Mammary epithelial cell (primary cell): ENCODE measurements at places on chromosomes 6 and 20. TPM values are rescaled to one million over a fixed set of nuclear protein-coding genes. Genes with fewer than 3 reads are reported as not detected.
A peak's percentile ranks its signal among the peaks of the same experiment; 100 is the strongest.

GRCh38 chr20:52425253-52425652 is 233.7 kb upstream of the ZFP64 start:
- DNase-seq: no peak

VGLL2 gene
- total RNA-seq: not detected

GRCh38 chr6:90978046-90978445 is 391.2 kb upstream of the MAP3K7 start:
- no peak for DNase-seq

DNA sequence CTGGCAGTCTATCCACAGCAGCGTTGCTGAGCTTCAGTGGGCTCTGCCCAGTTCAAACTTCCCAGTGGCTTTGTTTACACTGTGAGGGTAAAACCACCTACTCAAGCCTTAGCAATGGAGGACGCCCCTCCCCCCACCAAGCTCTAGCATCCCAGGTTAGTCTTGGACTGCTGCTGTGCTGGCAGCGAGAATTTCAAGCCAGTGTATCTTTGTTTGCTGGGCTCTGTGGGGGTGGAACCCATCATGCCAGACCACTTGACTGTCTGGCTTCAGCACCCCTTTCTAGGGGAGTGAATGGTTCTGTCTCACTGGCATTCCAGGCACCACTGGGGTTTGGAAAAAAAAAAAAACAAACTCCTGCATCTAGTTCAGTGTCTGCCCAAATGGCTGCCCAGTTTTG is 249.7 kb upstream of the SYNCRIP start:
- no peak for DNase-seq

KCNQ5 gene
- total RNA-seq: 11.8 and 13.7 TPM in 2 replicates

RNF217 gene
- total RNA-seq: 50.9 and 53.9 TPM in 2 replicates

DNA sequence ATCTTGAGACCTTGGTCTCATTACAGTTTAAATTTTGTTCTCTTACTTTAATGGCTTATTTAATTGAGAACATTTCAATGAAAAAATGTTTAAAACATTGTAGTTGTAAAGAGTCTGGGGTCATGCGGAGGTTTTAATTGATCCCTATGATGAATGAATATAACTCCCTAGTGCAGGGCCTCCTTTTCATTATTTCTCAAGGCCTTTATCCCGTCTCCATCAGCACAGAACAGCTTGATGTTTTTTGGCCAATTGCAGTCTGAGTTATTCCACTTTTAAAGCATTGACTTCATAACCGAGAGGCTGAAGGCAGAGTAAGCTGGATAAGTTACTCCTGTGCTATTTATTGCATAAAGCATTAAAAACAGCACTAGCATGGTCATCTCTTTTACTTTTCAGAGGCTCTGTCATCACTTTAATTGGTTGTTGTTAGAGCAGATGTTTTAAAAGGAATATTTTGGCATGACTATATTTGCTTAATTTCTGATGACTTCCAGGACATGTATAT is 83.4 kb downstream of the DTD1 start:
- no peak for DNase-seq

DNA sequence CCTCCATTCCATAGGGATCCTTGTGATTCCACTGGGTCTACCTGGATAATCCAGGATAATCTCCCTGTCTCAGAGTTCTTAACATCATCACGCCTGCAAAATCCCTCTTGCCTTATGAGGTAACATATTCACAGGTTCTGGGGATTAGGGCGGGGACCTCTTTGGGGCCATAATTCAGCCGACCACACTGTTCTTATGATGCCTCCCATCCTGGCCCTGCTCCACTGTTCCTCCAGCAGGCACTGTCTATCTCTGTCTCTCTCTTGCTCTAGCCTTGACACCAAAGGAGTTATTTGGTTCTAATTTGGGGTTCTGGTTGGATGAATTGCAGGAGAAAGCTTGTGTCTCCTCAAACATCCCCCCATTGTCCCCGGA is 168.1 kb downstream of the NFATC2 start:
- no peak for DNase-seq

GRCh38 chr6:21511891-21512550 is 81.5 kb upstream of the SOX4 start:
- DNase-seq: no peak

DNA sequence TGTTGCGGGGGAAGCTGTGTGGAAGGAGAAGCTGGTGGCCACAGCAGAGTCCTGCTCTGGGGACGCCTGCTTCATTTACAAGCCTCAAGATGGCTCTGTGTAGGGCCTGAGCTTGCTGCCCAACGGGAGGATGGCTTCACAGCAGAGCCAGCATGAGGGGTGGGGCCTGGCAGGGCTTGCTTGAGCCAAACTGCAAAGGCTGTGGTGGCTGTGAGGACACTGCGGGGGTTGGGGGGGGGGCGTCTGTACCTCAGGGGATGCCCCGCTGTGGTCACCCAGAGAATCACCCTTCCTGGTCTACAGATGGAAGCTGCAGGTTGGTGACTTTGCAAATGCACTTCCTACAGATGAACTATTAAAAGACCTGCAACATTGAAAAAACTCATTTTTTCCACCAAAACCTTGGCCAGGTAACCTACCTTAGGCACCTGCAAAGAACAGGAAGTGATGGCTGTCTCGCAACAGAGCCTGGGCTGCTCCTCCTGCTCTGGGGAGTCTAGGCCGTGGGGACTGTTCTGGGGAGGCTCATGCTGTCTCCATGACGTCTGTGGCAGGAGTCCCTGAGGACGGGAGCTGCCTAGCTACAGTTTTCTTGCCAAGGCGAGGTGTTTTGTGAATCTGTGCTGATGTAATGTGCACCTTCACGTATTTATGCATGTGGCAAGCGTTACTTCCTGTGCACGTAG is 7.3 kb downstream of the NPBWR2 start:
- no peak for DNase-seq

FAM83D gene
- 3.7 TPM for total RNA-seq

ZNF343 gene
- 12.9 and 19.8 TPM in 2 replicates for total RNA-seq

- no peak for DNase-seq
Observed at GRCh38 chr6:138258991-138259390, 40.7 kb upstream of the PBOV1 start.

SNAI1 gene
- not detected for total RNA-seq

DNA sequence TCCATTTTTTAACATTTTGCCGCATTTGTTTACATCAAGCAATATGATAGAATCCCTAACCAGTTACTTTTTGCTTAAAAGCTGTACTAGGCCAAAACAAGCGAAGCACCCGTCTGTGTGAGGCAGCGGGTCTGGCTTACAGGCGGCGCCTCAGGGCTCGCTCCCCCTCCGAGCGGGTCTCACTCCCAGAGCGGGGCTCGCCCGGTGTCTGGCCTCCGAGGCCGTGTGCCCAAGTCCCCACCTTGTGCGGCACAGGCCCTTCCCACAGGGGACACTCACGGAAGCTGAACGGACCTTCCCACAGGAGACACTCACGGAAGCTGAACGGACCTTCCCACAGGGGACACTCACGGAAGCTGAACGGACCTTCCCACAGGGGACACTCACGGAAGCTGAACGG is 23.4 kb downstream of the ZBTB46 start:
- DNase-seq: no peak

COL9A1 gene
- not detected in 2 replicates for total RNA-seq

TP53INP2 gene
- total RNA-seq: 4.4 and 4.5 TPM in 2 replicates

- peak; percentile 82 for DNase-seq
Observed at GRCh38 chr20:19784511-19785172, 26.6 kb downstream of the RIN2 start.

GRCh38 chr6:139508576-139508975 is 134.1 kb upstream of the CITED2 start:
- DNase-seq: no peak

DEFB132 gene
- total RNA-seq: not detected

C6orf141 gene
- 22.7 TPM for total RNA-seq

- peak; percentile 54 for DNase-seq
Observed at GRCh38 chr20:6613280-6613861, 154.1 kb upstream of the BMP2 start.

DNA sequence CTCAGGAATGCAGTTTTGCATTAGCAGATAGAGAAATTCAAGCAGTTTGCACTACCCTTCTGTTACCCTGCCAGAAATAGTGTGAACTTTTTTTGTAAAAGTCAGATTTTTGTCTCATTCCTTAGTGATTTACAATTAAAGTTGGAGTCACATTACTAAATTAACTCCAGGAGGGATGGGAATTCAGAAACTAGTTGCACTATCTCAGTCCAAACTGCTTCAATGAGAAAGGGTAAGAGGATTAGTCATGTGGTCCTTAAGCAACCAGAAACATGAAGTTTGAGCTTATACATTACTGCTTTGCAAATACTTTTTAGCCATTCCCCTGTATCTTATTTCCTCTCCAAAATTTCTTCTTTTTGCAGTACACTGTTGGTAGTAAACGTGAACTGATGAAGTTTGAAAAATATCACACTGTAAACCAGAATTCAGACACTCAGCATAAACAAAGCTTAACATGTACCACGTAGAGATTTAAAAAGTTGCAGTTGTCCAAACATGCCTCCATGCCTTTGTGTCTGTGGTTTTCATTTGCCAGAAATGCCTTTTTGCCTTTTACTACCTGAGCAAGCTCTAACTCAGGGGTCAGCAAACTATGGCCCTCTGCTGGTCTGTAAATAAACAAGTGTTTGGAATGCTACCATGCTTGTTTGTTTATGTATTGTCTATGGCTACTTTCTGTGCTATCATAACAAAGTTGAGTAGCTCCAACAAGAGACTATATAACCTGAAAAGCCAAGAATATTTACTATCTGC is 49.7 kb downstream of the TP53INP2 start:
- DNase-seq: peak; percentile 10

DNA sequence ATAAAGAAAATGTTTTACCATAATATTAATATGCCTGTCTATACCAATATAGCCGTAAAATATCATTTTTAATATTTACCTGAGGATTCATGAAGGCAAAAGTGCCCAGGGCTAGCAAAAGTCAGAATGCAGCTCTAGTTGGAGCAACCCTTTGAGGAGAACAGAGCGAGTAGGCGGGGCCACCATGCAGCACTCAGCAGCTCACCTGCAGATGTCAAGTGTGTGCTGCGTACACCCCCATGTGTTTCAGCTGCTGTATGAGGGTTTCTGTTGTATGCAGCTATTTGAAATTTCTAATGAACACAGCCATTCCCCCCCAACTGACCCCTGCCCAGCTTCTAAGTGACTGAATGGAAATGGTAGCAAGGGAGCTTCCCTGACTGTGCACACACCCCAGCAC is 508.0 kb downstream of the QKI start:
- DNase-seq: no peak

RARS2 gene
- 28.0 and 32.2 TPM in 2 replicates for total RNA-seq

GRCh38 chr20:46296526-46297250 is 11.6 kb downstream of the CDH22 start:
- no peak for DNase-seq

- DNase-seq: no peak
Observed at GRCh38 chr20:34537651-34538050, 20.9 kb upstream of the MAP1LC3A start.

DNA sequence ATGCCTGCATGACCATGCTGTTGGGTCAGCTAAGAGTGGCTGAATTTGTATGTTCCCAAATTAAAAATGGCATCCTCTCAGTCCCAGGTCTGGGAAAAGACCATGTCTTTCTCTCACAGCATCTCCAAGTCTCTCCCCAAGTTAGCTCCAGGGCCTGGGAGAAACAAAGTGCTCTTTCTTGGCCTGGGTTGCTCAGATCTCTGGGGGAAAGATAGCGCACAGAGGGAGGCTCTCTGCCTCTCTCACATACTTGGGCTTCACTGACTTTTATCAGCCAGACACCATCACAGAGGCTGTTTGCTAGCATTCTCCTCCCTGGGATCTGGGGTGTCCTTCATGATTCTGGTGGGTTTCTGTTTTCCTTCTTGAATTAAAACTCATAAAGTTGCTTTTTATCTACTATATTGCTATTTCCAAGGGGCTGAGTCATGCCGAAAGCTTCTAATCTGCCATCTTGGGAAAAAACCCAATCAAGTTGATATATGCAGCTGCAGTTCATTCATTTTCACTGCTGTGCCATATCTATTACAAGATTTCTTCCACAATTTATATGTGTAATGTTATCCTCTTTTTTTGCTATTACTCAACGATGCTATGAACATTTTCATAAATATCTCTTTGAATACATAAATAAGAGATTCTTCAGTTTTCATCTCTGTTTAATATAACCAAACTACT is 190.2 kb downstream of the MOXD1 start:
- DNase-seq: no peak

- DNase-seq: no peak
Observed at GRCh38 chr6:131061041-131061750, 1.8 kb downstream of the EPB41L2 start.
